ENCODE measurements at places on chromosomes 4 and X.

GRCh38 chrX:153884590-153884989, 1.4 kb downstream of the L1CAM start:
- no peak for DNase-seq

DNA sequence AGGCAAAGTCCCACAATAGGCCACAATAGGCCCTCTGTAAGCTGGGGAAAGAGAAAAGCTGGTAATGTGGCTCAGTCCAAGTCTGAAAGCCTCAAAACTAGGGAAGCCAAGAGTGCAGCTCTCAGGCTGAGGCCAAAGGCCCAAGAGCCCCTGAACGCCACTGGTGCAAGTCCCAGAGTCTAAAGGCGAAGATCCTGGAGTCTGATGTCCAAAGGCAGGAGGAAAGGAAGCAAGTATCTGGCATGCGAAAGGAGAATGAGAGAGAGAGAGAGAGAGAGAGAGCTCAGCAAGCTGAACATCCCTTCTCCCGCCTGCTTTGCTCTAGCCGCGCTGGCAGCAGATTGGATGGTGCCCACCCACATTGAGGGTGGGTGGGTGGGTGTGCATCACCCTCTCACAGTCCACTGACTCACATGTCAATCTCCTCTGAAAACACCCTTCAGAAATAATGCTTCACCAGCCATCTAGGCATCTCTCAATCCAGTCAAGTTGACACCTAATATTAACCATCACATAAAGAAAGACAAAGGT, 30.9 kb upstream of the ELF2 start:
- no peak for DNase-seq

DNA sequence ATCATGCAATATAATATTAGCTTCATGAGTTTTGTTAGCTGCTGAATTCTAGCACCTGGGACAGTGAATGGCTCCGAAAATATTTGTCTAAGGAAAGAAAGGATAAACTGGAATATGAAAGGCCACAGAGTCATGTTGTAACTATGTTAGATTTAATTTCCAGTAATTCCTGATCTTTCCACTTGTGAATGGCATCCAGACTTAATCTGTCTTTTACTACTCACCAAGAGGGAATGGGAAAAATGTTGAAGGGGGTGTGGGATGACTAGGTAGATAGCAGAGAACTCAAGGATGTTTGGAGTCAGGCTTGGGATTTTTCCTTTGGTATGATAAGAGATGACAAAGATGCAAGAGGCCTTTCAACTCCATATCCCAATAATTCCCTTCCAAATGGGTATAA, 9.4 kb downstream of the ADH6 start:
- DNase-seq, result no peak

- no peak for DNase-seq
These were observed 1.6 kb downstream of the PRICKLE3 start for GRCh38 chrX:49184294-49185281.

DNA sequence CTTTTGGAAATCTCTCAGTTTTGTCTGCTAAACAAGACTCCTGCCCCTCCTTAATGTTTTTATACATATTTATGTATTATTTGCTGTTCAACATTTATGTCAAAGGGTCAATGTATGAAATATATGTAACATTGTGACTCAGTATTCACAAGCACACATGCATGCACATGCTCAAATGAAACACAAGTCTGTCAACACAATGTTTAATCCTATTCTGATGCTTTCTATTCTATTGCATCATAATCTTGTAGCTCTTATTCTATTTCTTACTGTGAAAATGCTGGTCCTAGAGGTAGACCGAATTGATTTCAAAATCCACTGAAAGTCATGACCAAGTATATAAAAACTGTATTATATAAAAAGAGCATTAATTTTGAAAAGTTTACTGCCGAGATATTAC, 1463.3 kb downstream of the C4orf33 start:
- DNase-seq, result no peak

DNA sequence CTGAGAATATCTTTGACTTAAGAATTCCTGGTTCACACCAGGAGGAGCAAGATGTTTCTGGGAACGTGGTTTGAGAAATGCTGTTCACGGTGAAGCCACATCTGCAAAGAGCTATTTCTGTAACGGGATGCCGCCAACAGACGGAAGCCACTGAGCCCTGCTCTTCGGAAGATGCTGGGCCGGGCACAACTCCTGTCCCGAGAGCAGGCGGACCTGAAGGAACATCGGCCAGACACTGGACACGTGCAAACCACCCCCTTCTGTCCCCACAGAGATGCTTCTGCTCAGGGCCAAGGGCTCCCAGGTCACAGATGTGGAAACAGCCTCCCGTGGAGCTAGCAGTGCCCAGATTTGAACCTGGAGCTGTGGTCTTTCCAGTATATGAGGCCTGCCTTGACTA, 24.3 kb downstream of the HMX1 start:
- no peak for DNase-seq

GRCh38 chr4:78222575-78223186, 165.6 kb downstream of the FRAS1 start:
- no peak for DNase-seq

- no peak for DNase-seq
These were observed 42.8 kb upstream of the ANK2 start for GRCh38 chr4:113006632-113007031.

Measured in Kasumi-1 (cell line).